RCC 7860 (cell line): ENCODE measurements at places on chromosomes 1 and 21.

DNA sequence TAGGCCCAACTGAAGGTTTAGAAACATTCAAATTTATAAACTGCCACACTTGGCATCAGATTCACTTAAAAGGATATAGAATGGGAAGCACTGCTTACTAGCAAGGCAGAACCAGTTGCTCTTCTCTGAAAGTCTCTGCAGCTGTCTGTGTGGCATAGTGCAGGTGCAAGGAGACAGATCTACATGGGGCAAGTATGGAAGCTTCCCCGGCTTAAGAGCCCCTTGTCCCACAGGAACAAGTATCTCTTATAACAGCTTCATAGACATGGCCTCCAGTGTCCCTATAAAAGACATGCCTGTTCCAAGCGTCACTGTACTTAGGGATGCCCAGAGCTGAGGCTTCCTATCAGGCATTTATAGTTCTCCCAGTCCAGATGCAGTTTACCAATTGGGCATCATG, 26.5 kb downstream of the ZBTB8B start:
- DNase-seq = no peak

DNA sequence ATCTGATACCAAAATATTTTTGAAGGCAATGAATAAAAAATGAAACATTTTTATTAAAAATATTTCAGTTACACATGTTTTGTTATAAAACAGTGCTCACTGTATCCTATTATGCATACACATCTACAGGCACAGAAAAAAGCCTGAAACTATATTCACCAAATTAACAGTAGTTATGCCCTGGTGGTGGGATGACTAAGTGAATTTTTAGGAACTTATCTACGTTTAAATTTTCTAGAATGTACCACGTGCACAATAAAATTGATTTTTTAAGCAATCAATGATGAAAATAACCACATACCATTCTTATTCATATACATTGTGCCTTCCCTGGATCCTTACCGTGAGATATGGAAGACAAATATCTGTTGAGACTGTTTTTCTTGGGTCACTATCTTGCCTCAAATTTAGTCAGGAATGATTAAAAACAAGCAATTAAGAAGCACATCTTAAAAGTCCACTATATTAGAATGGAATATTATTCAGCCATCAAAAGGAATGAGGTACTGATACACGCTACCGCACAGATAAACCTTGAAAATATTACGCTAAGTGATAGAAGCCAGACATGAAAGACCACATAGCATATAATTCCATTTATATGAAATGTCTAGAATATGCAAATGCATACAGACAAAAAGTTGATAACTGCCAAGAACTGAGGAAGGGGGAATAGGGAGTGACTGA, 17.4 kb downstream of the TP53BP2 start:
- DNase-seq = no peak

DNA sequence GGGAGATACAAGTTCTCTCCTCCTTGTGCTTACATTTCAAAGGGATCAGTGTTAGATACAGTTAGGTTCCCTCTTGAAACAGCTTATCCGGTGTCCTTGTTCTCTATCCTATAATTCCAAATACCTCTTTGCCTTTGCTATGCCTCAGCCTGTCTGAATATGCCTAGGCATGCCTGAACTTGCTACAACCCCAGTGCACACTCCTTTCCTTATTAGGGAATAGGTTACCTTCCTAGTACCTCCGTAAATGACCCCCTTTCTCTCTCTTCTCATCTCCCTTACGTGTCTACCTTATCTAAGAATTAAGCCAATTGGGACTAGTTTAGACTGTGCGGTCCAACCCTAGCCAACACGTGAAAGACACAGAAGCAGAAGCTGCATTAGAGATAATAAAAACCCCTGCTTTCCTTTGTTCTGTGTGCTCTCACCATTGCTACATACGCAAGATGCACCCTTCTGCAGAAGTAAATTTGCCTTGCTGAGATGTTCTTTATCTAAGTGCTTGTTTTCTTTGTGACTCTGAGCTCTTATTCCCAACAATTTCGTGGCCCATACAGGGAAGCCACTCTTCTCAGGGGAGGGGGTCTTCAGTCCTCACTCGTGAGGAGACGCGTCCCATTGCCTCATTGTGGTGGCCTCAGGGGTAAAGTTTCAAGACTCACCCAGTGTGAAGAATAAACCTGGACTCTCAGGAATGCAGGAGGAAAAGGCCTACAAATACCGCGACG, 802.1 kb downstream of the PLA2G4A start:
- no peak for DNase-seq

- no peak for DNase-seq
These were observed 263.2 kb upstream of the ZP4 start for GRCh38 chr1:238153939-238154338.

DNA sequence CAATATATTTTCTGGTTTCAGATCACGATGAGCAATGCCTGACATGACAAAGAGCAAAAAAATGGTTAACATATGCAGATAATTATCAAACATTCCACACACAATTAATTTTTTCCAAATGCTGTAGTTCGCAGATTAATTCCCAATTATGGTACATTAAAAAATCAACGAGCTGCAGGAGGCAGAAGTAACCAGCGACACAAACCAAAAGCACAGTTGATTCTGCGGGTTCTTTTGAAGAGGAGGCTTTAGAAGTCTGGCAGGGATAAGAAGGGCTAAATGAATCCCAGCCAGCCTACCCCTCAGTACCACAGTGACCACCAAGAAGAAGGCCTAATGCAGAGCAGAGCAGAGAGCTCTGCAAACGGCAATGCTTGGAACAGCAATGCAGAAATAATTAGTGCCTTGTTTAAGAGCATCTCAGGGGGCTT, 17.0 kb upstream of the KNCN start:
- no peak for DNase-seq

GRCh38 chr21:44012474-44013379, 618 bp downstream of the TRAPPC10 start:
- no peak for DNase-seq

DNA sequence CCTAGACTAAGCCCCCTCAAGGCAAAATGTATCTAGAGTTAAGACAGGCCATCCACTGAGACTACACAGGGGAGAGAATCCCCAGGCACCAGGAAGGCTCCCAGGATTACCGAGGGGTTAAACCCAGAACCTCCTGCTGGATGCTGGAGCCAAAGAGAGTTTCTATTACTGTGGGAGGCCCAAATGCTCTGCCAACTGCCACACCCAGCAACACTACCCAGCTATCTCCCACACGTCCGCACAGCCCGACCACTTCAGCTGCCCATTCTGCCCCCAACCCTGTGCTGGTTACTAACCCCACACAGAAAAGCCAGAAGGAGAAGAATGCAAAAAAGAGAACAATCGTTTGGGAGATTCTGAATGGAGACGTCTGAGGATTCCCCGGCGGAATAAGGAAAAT, 63.6 kb downstream of the CD46 start:
- no peak for DNase-seq

- DNase-seq = no peak
These were observed 288.6 kb downstream of the HHAT start for GRCh38 chr1:210617293-210617692.

- DNase-seq = peak; percentile 50
These were observed 1.3 kb downstream of the HES3 start for GRCh38 chr1:6245086-6245868.

GRCh38 chr1:59062743-59063142, 234.2 kb upstream of the FGGY start:
- peak; percentile 17 for DNase-seq

DNA sequence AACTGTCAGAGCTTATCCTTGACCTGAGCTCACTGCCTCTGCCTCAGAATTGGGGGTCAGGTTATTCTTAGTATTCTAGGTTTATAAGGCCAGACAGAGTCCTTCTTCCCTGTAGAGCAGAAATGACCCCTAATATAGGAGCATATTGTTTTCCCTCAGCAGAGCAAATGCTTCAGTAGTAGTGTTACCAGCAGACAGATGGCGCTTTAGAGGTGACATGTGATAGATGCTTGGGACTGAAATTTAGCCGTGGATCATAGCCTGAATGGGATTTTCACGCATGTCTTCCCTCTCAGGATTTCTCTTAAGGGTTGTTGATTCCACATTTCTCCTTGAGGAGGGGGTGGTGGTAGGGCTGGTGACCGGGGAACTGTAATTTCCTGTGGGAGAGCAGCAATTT, 24.5 kb downstream of the ADARB1 start:
- no peak for DNase-seq

DNA sequence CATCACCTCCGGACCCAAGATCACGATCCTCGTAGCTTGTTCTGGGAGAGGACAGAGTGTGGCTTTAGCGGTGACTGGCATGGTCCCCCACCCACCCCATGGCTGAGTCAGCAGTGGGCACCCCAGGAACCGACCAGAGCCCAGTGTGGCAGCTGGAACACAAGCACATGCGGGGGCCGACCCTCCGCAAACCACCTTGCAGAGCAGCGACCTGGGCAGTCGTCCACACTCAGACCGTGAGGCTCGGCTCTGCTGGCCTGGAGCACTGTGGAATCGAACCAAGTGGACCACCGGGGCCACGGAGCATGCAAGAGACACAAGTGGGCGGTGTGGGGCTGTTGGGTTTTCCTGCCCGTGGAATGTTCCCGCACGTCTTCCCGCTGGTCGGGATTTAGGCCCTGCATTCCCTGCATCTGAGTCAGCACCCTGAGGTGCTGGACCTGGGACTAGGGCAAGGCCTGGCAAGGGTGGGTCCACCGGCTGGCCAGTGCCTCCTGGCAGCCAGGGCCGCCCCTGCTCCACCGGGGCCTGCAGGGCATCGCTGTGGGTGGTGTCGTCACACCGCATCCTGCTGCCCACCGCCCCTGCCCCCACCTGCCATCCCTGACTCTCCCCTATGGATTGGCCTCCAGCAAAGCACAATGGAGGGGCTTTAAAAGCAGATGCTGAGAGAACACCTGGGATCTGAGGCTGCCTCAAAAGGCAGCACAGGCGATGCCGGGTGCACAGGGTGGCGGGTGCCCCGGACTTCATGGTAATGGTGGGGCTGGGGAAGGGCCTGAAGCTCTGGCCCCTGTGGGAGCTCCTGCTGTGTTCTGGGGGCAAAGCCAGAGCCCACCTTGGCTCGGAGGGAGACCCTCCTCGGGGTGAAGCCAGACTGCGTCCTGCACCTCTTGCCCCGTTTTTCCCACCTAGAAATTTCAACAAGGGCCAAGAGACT, 18.5 kb downstream of the MORN1 start:
- DNase-seq = peak; percentile 18

GRCh38 chr1:156804572-156805243, 11.9 kb downstream of the SH2D2A start:
- peak; percentile 72 for DNase-seq

GRCh38 chr21:28688381-28688780, 304.3 kb downstream of the LTN1 start:
- DNase-seq = no peak

DNA sequence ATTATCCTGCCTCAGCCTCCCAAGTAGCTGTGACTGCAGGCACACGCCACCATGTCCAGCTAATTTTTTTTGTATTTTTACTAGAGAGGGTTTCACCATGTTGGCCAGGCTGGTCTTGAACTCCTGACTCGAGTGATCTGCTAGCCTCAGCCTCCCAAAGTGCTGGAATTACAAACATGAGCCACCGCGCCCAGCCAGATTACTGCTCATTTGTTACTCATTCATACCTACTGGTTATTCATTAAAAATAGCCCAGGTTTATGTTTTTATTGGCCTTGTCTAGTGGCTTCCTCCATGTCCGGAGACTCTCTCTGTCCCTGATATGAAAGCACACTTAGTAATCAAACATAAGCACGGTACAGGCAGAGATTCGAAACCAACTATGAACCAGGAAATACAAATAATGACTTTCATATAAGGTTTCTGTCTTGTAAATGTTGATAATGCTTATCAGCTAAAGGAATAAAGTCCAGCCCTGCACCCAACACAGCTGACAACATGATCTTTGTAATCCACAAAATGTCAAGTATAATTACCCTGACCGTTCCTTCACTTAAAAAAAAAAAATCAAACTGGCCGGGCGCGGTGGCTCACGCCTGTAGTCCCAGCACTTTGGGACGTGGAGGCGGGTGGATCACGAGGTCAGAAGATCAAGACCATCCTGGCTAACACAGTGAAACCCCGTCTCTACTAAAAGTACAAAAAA, 50.4 kb upstream of the CXADR start:
- peak; percentile 36 for DNase-seq

- DNase-seq = no peak
These were observed 297.0 kb downstream of the DISC1 start for GRCh38 chr1:231923491-231924041.

DNA sequence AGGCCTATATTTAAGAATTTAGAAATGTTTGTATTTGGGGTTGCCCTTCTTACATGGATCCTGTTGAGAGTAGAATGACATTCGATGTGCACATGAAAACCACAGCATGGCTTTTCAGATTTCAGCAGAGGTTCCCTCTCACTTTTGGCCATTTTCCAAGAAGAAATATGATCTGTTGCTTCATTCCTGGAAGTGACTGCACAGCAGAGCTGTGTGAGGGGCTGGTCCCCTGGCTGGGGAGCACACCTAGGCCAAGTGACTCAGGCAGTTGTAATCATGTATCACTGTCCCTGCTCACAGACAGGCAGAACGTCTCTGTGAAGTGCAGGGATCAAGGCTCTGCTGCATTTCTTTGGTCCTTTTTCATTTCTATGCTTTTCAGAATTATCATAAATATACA, 32.3 kb downstream of the AGT start:
- DNase-seq = peak; percentile 84

DNA sequence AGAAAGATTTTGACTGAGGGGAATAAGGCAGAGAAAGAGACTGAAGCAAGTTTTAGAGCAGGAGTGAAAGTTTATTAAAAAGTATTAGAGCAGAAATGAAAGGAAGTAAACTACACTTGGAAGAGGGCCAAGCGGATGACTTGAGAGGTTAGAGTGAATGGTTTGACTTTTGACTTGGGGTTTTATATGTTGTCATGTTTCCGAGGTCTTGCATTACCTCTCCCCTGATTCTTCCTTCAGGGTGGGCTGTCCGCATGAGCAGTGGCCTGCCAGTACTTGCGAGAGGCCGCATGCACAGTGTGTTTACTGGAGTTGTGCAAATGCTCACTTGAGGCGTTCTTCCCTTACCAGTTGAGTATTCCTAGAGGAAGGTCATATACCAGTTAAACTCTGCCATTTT, 13.0 kb upstream of the DENND2D start:
- no peak for DNase-seq

- peak; percentile 81 for DNase-seq
These were observed 110.3 kb downstream of the MRPL39 start for GRCh38 chr21:25496825-25497482.

DNA sequence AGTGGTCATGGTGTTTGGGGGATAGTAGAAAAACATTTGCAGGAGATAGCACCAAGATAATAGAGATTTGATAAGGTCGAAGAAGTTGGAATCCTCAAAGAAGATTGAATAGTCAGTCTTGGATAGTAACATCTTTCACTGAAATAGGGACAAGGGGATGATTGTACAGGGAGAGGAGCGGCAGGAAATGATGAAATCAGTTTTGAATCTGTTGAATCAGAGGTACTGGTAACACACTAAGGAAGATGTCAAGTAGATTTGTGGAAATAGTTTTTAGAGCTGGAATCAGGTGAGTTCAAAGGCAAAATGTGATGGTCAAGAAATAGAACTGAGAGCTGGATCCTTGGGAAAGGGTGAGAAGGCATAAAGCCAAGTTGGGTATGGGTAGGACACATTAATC, 26.5 kb downstream of the CAP1 start:
- no peak for DNase-seq

GRCh38 chr1:28779751-28780408, 32.1 kb upstream of the OPRD1 start:
- DNase-seq = no peak

GRCh38 chr1:15436881-15437442, 1.3 kb upstream of the CTRC start:
- no peak for DNase-seq
